ENCODE measurements at places on chromosomes 12 and 14.

DNA sequence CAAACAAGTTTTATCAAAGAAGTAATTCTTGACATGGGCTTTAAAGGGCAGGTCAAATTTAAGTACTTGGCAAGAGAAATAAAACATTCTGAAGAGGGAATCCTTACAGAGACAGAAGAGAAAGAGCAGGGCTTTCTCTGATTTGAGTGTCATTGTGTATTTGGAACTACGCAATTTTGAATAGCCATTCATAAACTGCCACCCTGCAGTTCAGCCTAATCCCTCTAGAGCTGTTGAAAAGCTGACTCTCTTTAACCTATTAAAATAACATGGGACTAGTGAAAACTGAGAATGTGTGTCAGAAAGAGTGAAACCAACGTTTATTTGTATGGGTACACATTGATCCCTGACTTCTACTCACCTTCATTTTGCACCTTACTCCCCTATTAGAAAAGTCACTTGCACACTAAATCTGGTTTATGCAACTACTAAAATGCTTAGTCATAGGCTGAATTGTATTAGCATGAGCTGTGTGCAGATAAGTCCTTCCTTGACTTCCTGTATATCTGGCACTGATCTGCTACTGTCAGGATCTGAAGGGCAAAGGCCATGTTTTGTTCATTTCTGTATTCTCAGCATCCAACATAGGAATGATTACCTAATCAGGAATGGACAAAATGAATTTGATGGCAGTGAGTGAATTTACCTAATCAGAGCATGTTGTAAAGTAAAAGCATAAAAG lies 458.9 kb downstream of the NOVA1 start:
- no peak for DNase-seq

GRCh38 chr12:106273491-106273890 lies 25.7 kb upstream of the CKAP4 start:
- no peak for DNase-seq

DNA sequence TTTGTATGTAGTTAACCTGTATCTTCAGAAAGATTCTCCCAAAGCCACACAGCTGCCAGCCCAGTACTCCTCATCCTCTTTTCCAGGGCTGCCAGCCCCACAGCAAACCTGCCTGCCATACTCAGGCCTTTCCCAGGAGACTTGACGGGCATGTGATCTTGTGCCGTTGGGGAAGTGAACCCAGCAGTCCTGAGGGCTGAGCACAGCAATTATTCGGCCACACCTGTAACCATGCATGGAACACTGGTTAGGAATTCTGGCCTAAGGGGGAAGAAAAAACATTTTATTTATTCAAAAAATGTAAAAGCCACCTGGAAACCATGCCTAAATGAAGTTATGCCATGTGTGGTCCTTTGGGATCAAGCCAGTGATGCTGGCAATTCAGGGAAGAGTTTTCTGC lies 145.3 kb downstream of the GRIN2B start:
- DNase-seq: no peak

DNA sequence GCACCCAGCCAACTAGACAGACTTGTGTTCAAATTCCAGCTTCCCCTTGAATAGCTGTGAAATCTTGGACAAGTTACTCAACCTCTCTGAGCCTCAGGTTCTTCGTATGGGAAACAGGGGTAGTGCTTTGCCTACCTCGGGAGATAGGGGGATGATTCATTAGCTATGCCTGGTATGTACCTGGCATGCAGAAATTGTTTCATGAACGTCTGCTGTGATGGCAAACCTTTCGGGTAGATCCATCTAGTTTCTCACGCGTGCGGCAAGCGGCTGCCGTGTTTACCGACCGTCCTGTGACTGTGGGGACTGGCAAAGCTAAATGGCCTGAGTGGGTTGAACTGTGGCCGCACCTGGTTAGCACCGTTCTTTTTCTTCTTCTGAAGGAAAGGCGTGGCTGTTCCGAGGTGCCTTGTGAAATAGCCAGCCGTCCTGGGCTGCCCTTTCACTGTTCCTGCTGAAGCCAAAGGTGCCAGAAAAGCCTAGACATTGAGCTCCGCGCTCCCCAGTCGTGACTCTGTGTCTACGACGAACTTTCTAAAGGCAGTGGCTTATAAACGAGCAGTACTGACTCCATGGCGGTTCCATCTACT lies 40.6 kb upstream of the MED13L start:
- no peak for DNase-seq

DNA sequence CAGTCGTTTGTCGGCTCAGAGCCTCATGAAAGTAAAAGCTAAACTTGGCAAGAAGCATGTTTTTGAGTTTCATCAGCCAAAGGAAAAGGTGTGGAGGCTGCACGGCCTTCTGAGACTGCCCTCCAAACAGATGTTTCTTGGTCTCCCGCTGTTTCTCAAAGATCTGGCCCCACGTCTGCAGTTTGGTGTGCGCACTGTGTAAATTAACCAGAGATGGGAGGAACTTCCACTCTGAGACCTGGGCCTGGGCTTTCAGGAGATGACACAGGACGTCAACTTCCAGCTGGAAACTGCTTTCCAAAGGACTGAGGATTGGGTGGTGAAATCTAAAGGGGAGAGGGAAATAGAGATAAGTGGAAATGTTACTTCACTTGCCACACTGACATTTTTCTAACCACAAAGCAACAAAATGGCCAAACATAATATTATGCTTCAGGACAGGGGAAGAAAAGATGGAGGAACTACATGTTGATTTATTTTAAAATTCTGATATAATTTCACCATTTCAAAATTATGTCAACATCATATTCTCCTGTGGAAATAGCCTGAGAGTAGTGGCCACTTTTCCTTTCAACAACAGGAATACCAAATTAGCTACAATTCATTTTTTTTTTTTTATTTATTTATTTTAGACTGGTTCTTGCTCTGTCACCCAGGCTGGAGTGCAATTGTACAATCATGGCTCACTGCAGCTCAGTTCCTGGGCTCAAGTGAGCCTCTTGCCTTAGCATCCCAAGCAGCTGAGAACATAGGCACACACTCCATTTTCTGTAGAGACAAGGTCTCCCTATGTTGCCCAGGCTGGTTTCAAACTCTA lies 27.6 kb downstream of the KICS2 start:
- no peak for DNase-seq

DNA sequence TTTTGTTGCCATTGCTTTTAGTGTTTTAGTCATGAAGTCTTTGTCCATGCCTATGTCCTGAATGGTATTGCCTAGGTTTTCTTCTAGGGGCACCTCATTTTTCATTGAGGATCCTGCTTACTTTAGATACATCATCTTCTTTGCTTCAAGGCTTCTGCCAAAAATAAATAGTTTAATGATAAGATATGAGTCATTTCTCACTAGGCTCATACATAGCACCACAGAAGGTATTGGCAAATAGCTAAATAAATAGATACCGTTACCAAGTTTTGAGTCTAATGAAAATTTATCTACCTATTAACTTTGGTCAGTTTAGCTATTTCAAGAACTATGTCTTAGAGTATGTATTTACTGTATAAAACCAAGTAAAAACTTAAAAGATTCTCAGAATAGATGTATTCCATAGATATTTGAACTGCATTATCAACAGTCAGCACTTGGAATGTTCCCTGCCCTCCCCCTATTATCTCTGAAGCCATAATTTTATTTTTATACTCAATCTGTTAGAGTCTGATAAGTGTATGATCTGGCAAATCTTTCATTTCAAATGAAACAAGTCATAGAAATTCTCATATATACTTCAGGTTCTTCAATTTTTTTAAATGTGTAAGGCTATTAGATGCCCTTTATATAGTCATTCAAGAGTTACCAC lies 310.2 kb downstream of the CCDC91 start:
- no peak for DNase-seq

- DNase-seq: no peak
These were observed 33.9 kb downstream of the MIA2 start for GRCh38 chr14:39267608-39268005.

DNA sequence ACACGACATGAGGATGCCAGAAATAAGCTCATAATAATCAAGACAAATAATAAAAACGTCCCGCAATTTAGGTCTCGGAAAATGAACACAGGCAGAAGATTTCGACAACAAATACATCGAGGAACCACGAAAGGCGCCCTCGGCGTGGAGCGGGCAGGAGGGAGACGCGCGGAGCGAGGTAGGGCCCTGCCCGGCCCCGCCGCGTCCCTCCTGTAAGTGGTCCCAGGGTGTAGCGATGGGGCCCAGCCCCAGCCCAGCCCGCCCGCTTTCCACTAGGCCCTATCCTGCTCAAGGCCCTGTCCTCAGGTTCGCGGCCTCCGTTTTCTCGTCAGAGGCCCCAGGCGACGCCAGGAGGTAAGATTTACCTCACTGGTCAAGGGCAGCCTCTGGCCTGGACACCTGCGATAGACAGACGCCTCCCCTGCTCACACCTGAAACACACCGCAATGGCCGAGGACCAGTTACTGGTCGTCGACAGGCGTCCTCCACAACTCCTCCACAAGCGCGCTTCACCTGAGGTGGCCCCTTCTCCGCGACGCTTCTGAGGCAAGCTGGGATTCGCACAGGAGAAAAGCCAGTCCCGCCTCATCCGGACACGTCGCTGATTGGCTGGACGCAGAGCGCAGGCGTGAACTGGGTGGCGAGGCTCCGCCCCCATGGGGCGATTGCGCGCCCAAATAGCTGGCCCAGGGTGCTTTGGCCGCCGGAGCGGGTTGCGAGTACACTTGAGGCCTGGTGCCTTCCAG lies at the start of gene SYCP3:
Gene SYCP3, minus strand, starts transcription at position 543 of the 746 bp plus-strand sequence. CDS start 1,527 bp downstream, outside the sequence.
- no peak for DNase-seq

- no peak for DNase-seq
These were observed 251.4 kb downstream of the LRIG3 start for GRCh38 chr12:58668871-58669270.

DNA sequence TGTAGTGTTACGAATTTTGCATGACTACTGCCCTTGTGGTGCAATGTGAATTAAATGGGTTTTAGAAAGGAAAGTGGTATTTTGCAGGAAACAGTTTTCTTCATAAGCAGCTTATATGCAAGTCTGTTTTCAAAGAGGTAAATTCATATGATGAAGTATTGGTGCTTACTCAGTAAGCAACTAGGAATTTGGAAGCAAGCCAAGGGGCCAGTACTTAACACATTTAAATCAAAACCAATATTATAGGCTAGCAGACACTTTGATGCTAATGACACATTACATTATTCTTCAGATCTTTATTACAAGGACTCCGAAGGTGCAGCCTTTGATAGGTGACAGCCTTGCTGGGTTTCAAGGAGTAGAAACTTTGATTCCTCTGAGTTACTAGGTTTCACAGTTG lies 23.1 kb downstream of the MGAT4C start:
- DNase-seq: no peak

GRCh38 chr12:25001311-25001710 lies 52.4 kb upstream of the BCAT1 start:
- no peak for DNase-seq

DNA sequence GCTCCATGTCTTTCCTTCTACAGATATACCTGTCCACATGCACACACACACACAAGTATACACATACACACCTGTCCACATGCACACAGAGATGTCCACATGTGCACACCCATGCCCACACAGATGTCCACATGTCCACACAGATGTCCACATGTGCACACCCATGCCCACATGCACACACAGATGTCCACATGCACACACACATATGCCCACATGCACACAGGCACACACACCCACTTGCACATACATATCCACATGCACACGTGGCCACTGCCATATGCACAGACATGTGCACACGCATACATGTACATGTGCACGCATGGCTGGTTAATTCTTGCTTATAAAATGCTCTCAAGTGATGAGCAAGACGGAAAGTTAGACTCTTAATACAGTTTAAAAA lies 32.2 kb downstream of the ELK3 start:
- no peak for DNase-seq

DNA sequence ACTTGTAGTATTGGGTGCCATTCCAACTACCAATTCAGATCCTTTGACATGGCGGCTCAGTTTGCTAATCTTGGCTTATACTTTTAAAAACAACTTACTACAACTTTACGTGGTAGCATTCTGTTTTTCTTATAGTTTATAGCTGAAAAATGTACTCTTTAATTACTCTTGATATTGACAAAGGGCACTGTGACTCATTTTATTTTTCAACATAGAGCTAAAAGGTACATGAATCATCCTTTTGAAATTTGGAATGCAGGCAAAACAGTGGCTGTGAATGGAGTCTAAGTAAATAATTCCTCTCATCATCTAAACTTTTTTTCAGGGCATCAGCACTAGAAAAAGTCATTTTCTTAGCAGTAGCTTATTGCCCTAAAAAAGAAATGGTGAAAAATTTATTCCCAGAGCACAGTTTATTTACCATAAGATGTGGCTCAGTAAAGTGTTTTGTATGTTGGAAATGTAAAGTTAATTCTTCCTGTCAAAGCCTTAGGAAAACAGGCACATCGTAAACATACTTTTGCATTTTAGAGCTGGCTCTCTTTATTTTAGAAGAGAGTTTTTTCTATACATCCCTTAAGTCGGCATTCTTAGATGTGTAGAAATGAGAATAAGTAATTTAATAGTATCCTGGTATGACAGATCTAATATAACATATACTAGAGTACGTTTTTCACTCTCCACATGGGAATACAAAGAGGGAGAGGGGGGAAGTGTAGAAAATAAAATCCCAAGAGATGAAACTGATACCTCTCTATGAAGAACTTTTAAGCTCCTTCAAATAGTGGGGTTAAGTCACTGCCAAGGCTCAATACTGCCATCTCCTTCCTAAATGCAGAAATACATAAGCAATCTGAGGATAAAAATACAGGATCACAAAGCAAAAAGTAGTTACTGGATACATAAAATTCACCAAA lies 55.2 kb downstream of the SLC25A21 start:
- DNase-seq: no peak

GRCh38 chr12:63917864-63918799 lies 73.6 kb downstream of the SRGAP1 start:
- DNase-seq: no peak

DNA sequence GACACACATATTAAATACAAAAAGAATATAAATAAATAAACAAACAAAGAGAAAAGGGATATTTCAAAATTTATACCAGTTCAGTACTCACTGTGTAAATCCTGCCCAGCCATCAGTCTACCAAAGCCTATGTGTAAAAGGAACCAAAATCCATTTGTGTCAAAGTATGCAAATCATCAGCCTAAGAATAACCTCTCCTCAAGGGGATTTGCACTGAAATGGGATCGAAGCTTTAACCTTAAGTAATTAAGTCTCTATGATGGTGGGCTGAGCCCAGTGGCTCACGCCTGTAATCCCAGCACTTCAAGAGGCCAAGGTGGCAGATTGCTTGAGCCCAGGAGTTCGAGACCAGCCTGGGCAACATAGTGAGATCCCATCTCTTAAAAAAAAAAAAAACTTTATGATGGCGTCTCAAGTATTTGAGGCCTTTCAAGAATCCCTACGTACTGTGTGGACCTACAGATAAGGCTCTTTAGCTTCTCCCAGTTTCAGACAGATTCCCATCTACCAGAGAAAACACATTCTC lies 57.8 kb upstream of the METAP2 start:
- DNase-seq: no peak

- DNase-seq: no peak
These were observed 32.4 kb upstream of the HELB start for GRCh38 chr12:66269757-66270383.

GRCh38 chr12:93229494-93230325 lies 148.0 kb upstream of the NUDT4 start:
- no peak for DNase-seq

Data from activated CD4-positive, alpha-beta T cell treated with anti-CD3 and anti-CD28 coated beads for 24 hours (primary cell).